ENCODE measurements at places on chromosomes 3 and 15.

DNA sequence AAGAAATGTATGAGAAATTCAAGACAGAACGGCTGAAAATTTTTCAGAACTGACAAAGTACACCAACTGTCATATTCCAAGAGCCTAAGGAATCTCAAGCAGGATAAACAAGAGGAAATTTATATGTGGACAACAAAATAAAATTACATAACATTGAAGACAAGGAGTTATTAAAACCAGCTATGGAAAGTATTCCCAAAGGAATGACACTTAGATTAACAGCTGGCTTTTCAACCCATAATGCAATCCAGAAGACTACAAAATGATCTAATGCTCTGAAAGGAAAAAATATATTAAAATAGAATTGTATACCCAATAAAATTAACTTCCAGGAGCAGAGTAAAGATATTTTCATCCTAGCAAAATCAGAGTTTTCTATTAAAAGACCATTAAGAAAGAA, 132.2 kb upstream of the BNIP2 start:
- DNase-seq = no peak

DNA sequence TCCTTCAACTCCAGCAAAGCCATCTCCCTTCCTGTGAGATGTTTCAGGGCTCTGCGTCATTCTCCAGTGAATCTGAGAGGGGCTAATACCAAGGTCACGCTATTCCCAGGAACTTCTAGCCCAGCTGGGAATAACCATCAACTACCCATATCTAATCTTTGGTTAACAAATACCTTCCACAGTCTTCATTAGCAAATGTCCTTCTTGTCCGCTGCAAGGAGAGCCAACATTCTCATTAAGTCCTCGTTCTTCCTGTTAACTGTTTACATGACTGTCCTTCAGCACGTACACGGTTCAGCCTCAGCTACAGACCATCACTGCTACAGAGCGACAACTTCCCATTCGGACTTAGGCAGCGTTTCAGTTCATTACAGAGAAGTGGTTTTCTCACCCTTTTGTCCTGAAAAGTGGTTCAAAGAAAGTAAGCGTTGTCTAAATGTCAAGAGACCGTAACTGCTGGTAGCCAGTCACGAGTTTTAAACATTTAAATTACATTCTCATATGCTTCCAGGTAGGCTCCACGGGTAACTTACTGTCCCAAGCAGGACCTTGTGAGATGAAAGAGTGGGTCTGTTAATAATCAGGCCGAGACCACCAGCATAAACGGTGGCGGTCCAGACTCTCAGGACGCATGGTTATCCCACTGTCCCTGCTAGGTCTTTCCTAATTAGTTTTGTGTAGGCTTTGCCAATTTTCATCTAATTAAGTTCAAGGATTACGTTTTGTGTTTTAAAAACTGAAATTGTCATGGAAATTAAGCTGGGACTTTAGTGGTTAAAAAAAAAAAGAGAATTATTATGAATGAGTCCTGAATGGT, 63.8 kb downstream of the CHSY1 start:
- DNase-seq = no peak

DNA sequence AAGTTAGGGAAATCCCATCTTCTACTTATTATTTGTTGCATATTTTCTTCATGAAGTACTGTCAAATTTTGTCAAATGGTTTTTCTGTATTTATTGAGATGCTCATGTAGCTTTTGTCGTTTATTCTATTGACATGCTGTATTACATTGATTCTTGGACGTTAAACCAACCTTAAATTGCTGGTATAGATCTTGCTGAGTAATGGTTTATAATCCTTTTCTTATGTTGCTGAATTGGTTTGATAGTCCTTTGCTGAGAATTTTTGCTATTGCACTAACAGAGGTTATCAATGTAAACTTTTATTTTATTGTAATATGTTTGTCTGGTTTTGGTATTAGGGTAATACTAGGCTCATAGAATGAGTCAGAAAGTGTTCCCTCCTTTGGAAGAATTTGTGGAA, 54.3 kb upstream of the COL6A5 start:
- DNase-seq = no peak

- no peak for DNase-seq
Measured at GRCh38 chr15:78619022-78619950, 1.5 kb downstream of the CHRNA3 start.

DNA sequence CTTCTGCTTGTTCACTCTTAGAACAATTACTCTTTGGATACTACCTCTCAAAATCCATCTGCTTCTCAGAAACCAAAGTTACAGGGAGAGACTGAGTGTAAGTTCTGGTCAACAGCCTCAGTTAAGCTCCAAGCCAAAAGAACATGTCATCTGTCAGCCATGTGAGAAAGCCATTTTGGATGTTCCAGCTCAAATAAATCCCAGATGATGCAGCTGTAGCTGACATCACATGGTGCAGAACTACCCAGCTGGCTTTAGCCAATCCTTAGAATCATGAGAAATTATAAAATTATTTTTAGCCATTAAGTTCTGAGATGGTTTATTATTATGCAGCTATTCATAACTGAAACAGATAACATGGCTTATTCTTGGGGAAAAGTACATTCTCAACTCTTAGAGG, 696.0 kb downstream of the ZNF385D start:
- DNase-seq = no peak

DNA sequence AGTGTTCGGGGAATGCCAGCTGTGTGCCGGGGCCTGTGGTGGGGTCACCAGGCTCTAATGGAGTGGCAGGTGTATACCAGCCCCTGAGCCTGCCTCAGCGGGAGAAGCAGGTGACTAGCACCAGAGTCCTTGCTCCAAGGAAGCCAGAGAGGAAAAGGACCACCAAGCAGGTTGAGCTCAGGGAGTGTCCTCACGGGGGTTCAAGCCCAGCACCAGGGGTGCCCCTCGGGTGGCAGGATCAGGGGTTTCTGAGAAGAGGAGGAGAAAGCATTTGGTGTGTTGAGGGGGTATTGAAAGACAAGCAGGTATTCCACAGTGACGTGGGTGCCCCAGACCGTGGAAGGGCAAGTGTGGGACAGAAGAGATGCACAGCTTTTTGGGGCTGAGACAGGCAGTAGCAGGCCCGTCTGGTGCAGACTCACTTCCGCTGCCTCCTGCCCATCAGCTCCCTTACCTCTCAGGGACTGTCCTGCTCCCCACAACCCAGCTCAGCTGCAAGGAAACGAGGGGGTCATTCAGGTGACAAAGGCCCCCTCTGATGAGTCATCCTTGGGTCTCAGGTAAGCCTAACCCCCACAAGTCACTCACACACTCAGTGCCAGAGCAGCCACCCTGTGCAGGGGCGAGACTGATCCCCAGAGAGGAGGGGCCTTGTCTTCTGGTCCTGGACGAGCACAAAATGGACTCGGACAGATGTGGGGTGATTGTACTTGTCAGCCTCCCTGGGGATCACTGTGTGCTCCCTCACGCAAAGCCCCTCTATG, 21.4 kb upstream of the POC1A start:
- no peak for DNase-seq

Measured in dorsolateral prefrontal cortex (tissue), 122 donors.